ENCODE measurements at places on chromosomes 1 and 21.

DNA sequence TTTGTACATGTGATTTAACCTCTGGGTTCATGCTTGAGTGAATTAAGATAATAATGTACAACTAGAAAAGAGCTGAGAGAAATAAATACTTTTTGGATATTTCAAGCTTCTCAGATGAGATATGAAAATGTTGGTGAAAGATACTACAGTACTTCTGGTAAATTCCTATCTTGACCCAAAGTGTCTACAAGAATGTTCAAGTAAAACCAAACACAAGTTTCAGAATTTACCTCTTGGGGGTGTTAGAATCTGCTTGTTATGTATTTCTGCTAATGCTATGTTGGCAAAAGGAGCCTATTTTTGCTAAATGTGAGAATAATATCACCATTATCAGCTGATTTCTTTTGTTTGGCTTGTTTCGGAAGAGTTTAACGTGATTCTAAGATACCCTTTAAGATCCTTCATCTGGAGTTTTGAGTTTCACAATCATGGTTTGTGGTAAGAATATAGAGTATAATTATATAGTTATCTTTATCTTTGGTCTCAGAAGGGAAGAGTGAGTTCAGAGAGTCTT is 388.5 kb downstream of the LMO4 start:
- no peak for DNase-seq

DNA sequence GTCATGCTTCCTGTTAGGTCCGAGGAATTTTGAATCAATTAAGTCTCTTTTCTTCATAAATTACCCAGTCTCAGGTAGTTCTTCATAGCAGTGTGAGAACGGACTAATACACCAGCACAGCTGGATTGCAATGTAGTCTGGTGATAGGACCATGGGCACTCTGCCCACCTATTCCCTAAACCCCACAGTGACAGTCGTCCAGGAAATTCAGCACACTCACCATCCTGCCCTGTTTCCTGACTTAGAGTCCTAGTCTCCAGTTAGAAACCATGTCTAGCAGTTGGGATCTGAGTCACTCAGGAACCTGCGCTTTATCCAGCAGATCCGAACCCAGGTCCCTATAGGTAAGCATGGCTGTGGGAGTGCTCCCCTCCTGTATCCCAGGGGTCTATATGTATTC is 149.3 kb upstream of the TNR start:
- no peak for DNase-seq

DNA sequence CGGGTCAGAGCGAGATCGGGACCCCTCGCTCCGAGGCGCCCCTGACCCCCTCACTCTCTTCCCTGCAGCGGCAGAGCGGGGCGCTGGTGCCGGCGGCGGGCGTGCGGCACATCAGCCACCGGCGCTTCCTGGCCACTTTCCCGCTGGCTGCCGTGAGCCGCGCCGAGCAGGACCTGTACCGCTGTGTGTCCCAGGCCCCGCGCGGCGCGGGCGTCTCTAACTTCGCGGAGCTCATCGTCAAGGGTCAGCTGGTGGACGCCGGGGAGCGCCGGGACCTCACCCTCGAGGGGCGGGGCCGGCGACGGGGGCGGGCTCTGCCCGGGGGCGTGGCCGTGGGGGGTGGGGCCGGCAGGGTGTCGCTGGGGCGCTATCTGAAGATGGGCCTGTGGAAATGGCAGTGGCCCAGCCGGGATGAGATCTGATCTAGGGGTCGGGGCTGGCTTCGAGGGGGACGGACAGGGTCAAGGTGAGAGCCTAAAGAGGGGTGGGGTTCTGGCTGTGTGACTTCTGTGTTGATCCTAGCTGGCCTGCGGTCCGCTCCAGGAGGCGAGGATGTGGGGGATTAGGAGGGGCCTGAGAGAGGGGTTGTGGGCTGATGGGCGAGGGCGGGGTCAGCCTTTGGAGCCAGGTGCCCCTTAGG is 23.6 kb downstream of the PTPRU start:
- no peak for DNase-seq

- no peak for DNase-seq
Measured at GRCh38 chr21:42261829-42262200, 42.9 kb downstream of the ABCG1 start.

GRCh38 chr1:117802531-117803257 is 126.7 kb downstream of the GDAP2 start:
- no peak for DNase-seq

DNA sequence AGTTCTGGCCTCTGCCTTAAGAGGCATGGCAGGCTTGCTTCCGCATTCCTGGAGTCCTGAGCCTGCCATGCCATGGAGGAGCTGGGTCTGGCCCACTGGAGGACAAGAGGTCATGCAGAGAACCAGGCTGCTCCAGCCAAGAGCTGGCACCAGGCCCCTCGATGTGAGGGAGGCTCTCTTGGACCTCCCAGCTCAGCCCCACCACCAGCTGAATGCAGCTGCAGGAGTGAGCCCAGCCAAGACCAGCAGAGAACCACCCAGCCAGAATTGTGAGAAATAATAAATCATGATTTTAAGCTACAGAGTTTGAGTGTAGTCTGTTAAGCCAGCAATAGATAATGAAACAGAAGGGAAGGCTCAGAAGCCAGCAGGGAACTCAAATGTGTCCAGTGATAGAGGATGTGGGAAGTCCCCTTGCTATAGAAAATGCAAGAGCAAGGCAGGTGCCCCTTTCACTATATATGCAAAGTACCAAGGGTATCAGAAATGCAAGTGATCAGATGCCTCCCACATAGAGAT is 118.4 kb downstream of the HIVEP3 start:
- no peak for DNase-seq

- no peak for DNase-seq
Measured at GRCh38 chr1:953524-954320, 5.3 kb downstream of the NOC2L start.

DNA sequence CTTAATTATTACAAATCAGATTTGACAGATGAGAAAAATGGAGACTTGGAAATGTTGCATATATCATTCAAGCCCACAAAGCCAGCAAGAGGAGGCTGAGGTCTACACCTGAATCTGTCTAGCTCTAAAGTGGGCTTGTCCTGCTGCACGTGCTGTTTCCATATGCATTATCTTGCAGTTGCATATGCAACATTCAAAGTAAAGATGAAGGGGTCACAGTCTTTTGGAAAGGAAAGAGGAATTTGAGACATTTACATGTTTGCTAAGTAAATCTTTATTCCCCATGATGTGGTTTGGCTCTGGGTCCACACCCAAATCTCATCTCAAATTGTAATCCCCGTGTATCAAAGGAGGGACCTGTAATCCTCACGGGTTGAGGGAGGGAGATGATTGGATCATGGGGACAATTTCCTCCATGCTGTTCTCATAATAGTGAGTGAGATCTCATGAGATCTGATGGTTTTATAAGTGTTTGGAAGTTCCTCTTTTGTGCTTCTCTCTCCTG is 98.3 kb downstream of the BACH1 start:
- no peak for DNase-seq

- no peak for DNase-seq
Measured at GRCh38 chr1:168774241-168774640, 45.2 kb upstream of the DPT start.

DNA sequence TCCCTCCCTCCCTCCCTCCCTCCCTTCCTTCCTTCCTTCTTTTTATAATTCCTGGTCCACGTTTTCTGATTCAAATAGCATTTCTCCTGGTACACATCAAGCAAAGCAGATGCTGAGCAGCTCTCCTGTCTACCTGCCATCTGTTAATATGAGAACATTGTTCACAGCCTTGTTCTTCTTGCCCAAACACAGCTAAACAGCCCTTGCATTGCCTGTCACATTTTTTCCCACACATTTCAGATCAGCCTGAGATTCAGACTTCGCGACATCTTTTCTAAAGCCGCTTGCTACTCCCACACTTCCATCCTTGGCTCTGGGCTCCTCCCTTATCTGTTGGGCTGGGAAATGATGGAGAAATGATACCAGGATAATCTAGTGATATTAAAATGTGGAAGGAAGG is 200.5 kb downstream of the PCP4 start:
- no peak for DNase-seq

DNA sequence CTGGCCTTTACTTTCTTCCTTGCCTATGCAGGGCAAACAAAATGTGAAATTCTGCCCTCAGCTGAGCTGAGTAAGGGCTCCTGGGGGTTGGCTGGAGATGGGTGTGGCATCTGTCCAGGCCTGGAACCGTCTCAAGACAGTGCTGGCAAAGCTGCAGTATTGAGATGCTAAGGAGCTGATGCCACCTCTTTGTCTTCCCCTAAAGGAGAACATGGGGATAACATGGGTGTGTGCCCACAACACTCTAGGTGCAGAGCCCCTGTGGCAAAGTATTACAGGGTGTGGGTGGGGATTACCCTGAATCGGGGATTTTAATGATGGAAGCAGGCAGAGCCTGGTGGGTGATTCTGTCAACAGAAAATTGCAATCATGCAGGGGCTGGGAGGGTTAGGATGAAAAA is 2.5 kb upstream of the ST3GAL3 start:
- DNase-seq, result no peak

- no peak for DNase-seq
Measured at GRCh38 chr1:214264976-214265375, 16.0 kb upstream of the SMYD2 start.

GRCh38 chr1:46677339-46677738 is 5.7 kb downstream of the TEX38 start:
- DNase-seq, result no peak

DNA sequence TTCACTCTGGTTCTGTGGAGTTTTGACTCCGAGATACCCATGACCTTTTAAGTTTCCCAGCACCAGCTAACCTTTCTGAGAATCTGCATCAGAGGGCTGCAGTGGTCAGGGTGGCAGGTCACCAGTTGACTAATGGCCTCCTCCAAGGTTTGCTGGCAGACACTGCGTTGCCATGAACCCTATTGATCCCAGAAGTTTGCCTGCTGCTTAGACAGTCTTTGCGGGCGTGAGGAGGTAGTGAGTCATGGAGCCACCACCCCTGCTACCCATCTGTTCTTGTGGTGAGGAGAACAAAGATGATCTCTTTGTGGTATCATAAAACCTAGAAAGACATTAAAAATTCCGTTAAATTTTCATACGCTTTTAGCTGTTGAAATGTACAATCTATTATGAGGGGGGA is 180.4 kb downstream of the FGGY start:
- DNase-seq, result no peak

GRCh38 chr1:18893120-18893519 is 9.2 kb downstream of the ALDH4A1 start:
- DNase-seq, result no peak

DNA sequence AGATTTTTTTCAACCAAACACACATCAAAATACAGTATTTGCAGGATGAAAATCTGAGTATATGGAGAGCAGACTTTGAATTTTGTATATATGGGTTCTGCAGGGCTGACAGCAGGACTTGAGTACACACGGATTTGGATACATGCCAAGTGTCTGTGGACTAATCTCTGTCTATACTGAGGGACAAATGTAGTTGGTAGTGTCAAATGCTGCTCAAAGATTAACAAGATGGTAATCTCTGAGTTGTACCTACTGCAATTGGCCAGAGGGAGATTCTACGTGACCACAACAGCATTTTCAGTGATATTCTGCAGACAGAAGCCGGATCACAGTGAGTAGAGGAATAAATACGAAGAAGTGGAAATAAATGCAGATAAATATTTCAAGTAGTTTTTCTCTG is 43.4 kb downstream of the SHCBP1L start:
- DNase-seq, result no peak

DNA sequence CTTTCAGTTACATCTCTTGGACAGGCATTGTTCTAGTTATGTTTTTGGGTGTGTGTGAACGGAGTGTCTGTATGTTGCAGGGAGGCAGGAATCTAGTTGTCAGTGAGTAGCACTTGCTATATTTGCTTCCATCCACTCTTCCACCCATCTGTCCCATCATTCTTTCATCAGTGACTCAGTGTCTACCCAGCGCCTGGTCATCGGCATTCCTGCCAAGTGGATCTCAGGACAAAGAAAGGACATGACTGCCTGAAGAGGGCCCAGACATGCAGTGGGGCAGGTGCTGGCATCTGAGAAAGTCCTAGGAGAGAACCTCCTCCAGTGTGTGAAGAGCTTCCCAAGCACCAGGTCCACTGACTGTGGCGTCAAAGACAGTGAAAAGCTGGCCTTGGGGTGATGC is 27.3 kb upstream of the MAGOH start:
- no peak for DNase-seq

GRCh38 chr21:42474043-42474831 is 21.8 kb downstream of the RSPH1 start:
- DNase-seq, result no peak

- no peak for DNase-seq
Measured at GRCh38 chr1:73331726-73332125, 866.2 kb downstream of the LRRIQ3 start.

DNA sequence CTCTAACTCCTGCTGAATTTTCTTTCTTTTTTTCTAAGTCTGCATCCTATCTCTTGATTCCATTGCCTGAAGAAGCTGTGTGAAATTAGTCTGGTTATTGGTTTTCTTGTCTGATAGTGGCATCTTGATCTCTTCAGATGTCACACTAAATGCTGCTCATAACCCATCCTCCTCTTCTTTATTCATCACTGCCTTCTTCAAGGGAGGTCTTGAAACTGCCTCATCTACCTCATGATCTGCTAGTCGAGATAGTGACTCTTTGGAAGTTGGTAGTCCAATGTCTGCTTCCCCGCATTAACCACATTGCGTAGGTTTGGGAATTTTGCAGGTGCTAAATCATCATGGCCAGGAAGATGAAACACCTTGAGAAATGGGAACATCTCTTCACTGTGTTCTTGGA is 15.7 kb downstream of the DYRK3 start:
- no peak for DNase-seq

- no peak for DNase-seq
Measured at GRCh38 chr21:30104241-30104640, 62.4 kb downstream of the CLDN17 start.

- DNase-seq, result no peak
Measured at GRCh38 chr1:116769561-116769977, 15.3 kb downstream of the CD2 start.

- no peak for DNase-seq
Measured at GRCh38 chr1:216641669-216642460, 81.4 kb downstream of the ESRRG start.
